ENCODE measurements at places on chromosomes 7 and 10.

GRCh38 chr10:72814099-72814790, 79.3 kb upstream of the OIT3 start:
- no peak for DNase-seq

- no peak for DNase-seq
These were observed 41.1 kb upstream of the CNPY1 start for GRCh38 chr7:155587486-155587885.

DNA sequence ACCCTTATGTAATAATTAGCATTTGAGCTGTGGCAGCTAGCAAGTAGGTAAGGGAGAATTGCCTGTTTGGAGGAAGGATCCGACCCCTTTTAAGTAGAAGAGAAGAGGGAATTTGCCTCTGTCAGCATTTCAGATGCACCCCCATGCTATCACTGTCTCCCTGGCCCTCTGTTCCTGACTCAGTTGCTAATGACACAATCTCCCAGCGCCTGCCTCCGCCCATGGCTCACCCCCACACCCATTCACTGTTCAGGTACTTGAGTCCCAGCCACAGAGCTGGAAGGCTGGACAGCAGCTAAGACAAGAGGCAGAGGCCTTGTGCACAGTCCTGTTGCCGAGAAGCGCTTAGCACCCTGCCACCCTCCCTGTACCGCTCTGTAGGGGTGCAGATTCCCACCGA, 512.3 kb upstream of the GALNT17 start:
- no peak for DNase-seq

DNA sequence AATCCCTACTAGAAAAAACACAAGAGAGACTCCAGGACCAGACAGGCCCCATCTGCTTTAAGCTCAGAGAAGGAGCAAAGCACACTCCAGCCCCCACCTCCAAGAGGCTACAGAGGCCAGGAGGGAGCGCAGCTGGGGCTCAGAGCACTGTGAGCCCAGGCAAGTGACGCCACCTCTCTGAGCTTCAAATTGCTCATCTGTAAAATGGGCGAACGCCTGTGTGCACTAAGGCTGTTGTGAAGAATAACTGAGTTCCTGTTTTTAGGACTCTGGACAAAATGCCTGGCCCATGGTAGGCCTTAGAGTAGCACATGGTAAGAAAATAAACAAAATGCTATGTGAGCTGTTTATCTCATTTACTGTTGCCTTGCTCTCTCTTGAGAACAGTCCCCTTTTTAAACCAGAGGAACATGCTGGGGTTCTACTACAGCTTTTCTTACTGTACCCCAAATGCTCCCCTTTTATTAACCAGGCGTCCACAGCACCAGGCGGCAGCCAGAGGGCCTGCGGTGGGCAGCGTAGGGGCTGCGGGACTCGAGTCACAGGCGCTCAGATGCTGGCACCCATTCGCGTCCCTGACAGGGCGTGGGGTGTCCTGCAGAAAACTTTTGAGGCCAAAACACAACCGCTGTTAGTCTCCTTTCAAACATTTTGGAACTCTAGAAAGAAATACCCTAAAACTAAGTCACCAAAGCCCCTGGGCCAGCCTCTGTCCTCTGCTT, 103.8 kb downstream of the TAX1BP1 start:
- DNase-seq, result no peak

- no peak for DNase-seq
These were observed 16.4 kb downstream of the IFIT3 start for GRCh38 chr10:89344156-89344555.

- DNase-seq, result no peak
These were observed 169.9 kb upstream of the ASAH2 start for GRCh38 chr10:50421026-50421719.

GRCh38 chr7:13989126-13989948, at the start of gene ETV1:
Gene ETV1, minus strand, starts transcription at chr7:13989666. Its CDS starts 614 bp downstream, at chr7:13989052.
- peak; percentile 43 for DNase-seq

DNA sequence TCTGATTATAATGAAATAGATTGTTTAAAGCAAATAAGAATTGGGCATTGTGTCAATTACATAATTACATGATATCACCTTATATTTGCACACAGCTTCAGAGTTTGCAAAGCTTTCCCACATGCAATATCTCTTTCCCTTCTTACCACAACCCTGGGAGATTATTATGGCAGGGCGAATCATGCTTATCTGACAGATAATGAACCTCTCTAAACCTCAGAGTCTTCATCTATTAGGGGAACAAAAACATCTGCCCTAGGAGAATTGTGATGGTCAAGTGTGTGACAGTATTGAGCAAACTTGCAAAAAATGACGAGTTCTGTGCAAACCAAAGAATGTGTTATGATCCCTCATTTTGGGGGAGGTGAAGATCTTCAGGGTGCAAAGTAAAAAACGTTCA, 90.0 kb downstream of the MYOF start:
- DNase-seq, result no peak

DNA sequence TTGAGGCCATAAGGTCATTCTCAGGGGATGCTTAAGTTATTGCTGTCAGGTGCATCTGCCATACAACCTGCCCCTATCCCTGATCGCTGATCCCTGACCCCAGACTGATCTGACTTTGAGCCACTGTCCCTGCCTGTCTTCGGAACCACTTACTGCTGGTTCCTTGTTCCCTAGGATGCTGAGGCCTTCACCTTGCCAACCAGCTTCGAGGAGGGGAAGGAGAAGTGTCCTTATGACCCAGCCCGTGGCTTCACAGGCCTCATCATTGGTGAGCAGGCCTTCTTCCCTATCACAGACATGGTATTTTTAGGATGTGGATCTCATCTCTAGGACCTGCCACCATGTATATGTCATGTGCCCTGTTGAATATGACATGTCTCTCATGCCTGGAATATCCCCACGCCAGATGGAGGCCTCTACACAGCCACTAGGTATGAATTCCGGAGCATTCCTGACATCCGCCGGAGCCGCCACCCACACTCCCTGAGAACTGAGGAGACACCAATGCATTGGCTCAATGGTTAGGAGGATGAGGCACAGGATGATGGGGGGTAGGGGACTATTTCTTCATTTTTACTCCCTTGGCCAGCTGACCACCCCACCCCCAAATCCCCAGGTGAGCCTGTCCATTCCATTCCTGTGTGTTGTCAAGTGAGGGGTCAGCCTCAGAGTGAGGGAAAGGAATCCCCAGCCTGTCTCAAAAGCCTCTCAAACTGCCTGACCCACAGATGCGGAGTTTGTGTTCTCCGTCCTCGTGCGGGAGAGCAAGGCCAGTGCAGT, 9.0 kb downstream of the MRPL43 start:
- no peak for DNase-seq

- DNase-seq, result no peak
These were observed 1.3 kb upstream of the LRRC18 start for GRCh38 chr10:48940958-48941357.

DNA sequence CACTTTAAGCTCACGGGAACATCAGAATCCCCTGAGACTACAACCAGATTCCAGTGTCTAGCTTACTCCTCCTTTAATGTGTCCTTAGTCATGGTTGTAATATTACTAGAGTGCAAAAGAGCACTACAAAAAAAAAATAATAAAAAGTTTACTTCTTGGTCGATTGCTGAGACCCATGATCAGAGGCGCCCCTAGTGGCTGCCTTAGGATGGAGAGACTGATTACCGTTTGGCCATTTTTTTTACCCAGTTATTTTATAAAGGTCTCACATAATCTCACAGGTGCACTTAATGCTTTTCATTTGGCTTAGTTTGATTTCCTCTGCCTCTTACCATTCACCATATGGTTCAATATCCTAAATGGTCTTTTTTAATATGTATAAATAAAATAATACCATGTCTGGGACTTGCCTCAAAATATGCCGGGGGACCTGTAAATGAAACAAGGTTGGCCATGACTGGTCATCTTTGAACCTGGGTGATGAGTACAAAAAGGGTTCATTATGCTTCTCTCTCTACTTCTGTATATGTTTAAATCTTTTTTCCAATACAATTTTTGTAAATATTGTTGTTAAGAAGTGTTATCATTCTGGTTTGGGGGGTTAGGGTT, 331.5 kb upstream of the NFE2L3 start:
- DNase-seq, result no peak

- DNase-seq, result no peak
These were observed 139.3 kb upstream of the COBL start for GRCh38 chr7:51455948-51456347.
